ENCODE measurements at places on chromosomes 2 and 18.

DNA sequence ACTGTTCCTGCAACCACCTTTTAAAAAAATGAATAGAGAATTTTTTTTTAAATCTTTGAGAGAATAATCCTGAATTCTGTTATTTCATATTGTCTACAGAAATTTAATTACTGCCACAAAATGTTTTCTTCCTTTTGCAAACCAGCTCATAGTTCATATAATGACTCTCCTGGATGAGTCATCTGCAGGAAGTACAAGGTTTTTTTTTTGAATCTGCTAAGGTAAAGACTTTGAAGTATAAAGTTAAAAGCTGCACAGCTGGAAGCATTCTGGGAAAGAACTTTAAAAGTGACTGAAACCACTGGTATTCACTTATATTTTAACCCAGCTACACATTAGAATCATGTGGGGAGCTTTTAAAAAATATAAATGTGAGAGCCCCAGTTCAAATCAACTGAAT, 25.4 kb downstream of the SESTD1 start:
- no peak for DNase-seq

DNA sequence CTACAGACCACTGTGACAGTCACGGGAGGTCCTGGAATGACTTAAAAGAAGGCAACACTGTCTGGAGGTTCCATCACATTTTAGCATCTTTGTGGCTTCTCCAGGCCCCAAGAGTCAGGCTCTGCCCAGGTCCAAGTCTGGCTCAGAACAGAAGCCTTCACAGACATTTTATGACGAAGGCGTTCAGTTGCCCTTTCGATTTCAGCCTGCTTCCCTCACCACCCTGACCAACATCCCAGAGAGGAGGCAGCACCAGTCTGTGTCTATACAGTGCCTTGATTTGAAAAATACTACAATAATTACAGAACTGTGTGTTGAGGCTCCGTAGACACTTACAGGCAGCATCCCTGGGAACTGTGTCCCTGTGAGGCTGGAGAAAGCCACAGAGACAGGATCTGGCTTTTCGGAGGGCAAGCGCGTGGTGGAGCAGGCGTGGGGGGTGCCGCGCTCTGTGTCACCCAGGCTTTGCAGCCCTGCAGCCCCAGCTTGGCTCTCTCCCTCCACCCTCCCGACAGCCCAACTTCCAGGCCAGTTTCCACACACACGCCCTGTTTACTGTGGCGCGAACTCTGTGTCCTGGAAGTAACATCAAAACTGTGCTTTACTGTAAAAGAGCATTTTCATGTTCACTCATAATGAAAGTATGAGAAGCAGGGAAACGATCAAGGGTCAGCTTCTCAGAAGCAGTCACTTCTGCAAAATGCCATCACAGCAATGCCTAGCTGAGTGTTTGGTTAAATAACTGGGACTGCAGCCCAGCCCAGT, 153.5 kb upstream of the ALKAL2 start:
- no peak for DNase-seq

- no peak for DNase-seq
Observed at GRCh38 chr2:9760069-9760901, 83.0 kb upstream of the TAF1B start.

GRCh38 chr18:58572181-58572580, 56.7 kb downstream of the ALPK2 start:
- DNase-seq, result peak; percentile 99
